Dermis blood vessel endothelial cell (primary cell): ENCODE measurements at places on chromosomes 5 and 9. TPM values are rescaled to one million over a fixed set of nuclear protein-coding genes. Genes with fewer than 3 reads are reported as not detected.
A peak's percentile ranks its signal among the peaks of the same experiment; 100 is the strongest.

INVS gene
- total RNA-seq = 36.8 TPM in 2 replicates

- DNase-seq = peak; percentile 30
Observed at GRCh38 chr5:143717400-143717799, 94.6 kb upstream of the HMHB1 start.

- no peak for DNase-seq
Observed at GRCh38 chr5:107948377-107948776, 277.6 kb upstream of the EFNA5 start.

- DNase-seq = peak; percentile 68
Observed at GRCh38 chr5:58871648-58872242, 288.9 kb downstream of the RAB3C start.

- DNase-seq = peak; percentile 93
Observed at GRCh38 chr5:61322738-61323725, 9.0 kb upstream of the ZSWIM6 start.

SRP19 gene
- 93.8 and 115 TPM in 2 replicates for total RNA-seq

DNA sequence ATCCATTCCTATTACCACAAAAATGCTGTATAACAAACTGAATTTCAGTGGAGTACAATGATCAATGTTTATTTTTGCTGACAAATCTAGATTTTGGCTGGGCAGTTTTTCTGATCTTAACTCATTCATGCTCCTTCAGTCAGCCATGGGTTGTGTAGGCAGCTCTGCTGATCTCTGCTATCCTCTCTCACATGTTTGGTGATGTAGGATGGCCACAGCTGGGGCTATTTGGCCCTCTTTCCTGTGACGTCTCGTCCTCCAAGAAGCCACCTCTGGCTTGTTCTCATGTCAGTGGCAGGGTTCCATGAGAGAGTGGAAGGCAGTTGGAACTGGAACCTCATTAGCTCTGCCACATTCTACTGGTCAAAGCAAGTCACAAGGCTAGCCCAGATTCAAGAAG, 8.9 kb downstream of the NLN start:
- DNase-seq = no peak

DNA sequence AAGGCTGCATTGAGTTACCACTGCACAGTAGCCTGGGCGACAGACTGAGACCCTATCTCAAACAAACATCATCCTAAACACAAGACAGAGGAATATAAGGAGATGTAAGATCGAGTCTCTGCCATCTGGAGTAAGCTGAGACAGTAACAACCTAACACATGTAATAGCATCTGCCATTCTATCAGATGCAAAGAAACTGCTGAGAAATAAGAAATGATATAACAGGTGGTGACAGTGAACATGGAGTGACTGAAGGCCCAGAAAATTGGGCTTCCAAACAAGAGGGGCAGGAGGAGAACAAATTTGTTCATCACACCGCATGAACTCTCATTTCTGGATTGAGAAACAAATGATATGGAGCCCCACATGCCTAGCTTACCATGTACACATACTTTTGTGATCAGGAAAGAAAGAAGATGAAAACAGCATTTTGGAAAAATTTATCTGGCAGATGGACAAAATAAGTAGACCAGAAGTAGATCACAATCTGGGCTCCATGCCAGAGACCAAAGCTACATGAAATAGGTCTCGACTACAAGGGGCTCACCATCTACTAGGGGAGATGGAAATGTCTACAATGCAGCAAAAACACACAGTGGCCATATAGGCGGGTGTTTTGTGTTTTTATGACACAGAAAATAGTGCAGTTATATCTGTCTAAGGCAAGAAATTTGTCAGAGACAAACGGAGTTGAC, 45.5 kb downstream of the ECPAS start:
- no peak for DNase-seq

DNA sequence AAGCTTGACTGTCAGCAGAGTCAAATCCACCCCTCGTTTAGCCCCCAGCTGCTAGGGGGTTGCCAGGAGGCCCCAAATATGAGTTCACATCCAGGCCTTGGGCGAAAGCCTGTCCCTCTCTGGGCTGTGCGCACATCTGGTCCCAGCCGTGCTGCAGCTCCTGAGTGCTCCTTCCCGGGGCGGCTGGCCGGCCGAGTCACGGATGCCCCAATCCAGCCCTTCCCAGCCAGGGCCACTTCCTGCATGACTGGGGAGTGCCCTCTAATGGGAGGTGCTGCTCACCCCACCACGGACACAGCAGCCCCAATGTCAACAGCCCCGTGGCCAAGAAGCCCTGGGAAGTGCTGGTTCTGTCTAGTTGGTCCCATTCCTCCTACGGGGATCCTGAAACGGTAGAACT, 103.5 kb upstream of the FCN2 start:
- no peak for DNase-seq

GRCh38 chr9:99876190-99876589, 30.3 kb upstream of the STX17 start:
- DNase-seq = no peak

- no peak for DNase-seq
Observed at GRCh38 chr9:108811944-108812343, 43.8 kb downstream of the ACTL7B start.

GTF3C4 gene
- total RNA-seq = 13.1 and 20.1 TPM in 2 replicates

GRCh38 chr5:155633338-155633957, 619.9 kb downstream of the KIF4B start:
- no peak for DNase-seq

GRCh38 chr9:8157683-8158324, 358.2 kb upstream of the DMAC1 start:
- DNase-seq = no peak

DNA sequence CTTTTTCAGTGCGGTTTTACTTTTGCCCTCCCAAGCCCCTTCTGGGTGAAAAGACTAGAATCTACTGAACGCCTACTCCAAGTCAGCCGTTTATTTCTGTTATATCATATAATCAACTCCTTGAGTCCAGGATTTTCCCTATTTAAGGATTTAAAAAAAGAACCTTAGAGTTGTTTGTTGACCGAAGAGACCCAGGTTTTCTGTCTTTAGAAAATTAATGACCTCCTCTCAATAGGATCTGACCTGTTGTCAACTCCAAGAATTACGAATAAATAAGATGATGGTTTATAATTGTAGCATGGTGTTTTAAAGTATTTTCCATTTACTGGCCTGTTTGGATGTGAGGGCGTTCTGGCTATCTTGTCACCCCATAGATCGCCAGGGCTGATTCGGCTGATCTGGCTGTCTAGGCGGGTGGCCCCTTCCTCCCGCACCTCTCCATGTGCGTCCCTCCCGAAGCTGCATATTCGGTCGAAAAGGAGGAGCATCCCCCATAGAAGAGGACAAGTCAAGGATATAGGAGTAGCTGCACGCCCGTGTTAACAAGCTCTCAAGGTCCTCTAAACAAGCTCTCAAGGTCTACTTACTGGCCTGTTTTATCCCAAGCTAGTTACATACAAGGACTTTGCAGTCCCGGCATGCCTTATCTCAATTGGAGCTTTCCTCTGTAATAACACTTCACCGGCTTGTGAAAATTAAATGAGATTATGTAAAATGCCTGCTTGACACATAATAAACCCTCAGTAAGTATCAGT, 1.1 kb upstream of the UBAP2 start:
- DNase-seq = peak; percentile 7
